Left renal cortex interstitium (tissue), 4 donors: ENCODE measurements at places on chromosomes 6 and 20. TPM values are rescaled to one million over a fixed set of nuclear protein-coding genes. Genes with fewer than 3 reads are reported as not detected.

DNA sequence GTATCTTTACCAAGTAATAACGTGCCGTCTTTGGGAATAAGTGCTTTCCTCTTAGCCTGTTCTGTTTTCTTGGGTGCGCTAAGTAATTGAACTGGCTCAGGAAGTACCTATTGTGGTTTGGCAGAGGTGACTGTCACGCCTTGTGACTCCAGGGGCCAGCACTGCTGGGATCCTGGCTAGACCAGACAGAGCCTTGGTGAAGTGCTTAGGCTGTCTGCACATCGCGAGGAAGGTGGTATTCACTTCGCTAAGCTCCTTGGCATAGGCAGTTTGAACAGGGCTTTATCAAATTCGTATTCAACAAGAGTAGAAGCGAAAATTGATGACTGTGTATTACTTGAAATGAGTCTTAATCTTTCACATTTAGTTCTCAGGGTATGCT, 17.6 kb downstream of the PRDM1 start:
- DNase-seq = no peak

DNA sequence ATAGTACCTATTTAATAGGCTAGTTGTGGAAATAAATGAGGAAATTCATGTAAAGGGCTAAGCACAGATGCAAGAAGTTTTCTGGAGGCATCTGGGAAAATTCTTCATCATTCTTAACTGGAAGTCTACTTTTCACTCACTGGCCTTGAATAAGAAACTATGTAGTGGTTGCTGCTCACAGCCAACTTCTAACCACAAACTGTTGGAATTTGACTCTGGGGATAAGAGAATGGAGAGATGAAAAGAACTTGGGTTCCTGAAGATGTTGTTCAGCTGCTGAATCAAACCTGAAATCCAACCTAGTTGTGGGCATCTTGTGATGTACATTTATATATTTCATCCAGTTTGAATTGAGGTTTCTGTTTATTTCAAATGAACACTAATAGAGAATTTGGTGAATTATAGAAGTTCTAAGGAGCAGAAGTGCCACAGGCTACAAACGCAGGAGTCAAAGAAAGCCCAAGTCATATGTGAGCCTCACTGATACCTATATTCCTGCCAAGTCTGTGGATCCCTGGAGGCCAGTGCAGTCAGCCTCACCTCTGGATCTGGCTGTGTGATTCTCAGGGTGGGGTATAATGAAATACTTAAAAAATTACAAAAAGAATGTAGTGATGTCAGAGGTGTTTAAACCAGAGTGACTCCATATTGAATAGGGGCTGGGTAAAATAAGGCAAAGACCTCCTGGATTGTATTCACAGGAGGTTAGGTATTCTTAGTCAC, 18.7 kb upstream of the MEI4 start:
- DNase-seq = no peak

GRCh38 chr20:39702701-39703349, 740.7 kb downstream of the DHX35 start:
- no peak for DNase-seq

- no peak for DNase-seq
These were observed 71.9 kb downstream of the TMEM170B start for GRCh38 chr6:11609324-11610071.

DNA sequence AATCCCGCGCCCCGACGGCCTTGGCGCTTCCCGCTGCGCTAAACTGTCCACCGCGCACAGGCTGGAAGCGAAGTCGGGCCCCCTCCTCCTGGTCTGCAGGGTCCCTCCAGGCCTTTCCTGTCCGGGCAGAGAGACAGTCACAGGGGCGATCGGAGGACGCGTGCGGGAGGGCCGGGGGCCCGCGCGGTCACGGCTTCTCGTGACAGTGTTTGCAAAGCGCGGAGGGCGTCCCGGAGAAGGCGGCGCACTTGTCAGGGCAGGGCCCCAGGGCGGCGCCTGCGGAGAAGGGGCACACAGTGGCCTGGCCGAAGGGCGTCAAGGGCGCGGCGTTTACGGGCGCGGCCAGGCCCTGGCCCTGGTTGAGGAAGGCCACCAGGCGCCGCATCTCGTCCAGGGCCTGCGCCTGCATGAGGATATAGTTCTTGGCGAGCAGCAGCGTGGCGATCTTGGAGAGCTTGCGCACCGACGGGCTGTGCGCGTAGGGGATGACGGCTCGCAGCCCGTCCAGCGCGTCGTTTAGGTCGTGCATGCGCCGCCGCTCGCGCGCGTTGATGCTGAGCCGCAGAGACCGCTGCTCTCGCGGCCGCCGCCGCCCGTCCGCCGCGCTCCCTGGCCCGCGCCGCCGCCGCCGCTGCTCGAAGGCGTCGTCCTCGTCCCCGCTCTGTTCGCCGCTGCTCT, 763 bp downstream of the BHLHE23 start:
- no peak for DNase-seq

DNA sequence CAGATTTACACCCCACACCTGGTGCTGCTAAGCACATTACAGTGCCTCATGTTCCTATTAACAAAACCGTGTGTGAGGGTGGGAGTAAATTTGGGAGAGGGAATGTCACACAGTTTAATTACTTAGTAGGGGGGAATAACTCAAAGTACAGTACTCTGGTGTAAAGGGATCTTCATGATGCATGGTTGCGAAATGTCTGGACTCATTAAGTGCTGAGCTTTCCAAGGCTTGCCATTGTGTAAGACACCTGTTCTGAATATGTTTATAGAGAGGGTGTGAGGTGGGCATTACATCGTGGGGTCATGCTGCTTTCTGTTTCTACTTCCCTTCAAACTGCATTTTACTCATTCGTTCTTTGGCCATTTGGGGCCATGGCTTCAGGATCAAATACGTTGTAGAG, 181.2 kb downstream of the ADGRG6 start:
- DNase-seq = no peak

The FNDC11 gene
- 1.6 TPM for polyA plus RNA-seq
